Fibroblast of villous mesenchyme (primary cell): ENCODE measurements at places on chromosomes 4 and X.

- DNase-seq = no peak
Measured at GRCh38 chr4:109355835-109356234, 53.4 kb upstream of the COL25A1 start.

GRCh38 chrX:47723689-47724088, 64.7 kb upstream of the UXT start:
- no peak for DNase-seq

GRCh38 chrX:7055386-7056137, 92.0 kb upstream of the STS start:
- DNase-seq = no peak

DNA sequence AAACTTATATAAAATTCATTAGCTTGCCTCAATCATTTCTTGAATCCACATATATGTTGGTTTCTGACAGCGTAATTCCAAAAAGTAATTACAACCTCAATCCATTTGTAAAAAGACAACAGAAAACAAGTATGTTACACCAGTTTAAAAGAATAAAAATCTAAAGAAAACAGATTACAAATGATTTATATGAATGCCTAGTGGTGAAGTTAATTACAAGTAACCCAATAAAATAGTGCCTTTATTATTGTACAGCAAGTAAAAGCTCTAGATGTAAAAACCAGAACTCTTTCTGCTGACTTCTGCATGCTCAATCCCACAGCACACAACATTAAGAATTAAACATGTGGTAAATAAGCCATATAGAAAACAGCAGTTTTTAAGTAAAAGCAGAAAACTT, 197.8 kb downstream of the MAB21L2 start:
- no peak for DNase-seq

DNA sequence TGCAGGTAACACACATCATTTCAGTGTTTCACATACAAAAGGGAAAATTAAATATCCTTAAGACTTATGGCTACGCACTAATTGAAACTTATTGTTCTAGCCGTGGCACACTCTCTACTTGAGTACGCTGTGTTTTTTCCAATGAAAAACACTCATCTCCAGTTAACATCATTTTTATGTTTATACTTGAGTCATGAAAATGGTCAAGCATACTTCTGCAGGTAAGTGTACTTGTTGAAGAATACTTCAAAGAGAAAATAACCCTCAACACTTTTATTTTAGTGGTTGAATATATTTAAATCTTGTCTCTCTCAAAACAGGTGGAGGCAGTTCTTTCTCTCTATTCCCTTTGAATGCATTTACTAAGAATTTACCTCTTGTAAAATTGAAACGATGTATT, 538.7 kb upstream of the PCDH7 start:
- no peak for DNase-seq

GRCh38 chr4:22720091-22720490, 27.4 kb downstream of the GBA3 start:
- peak; percentile 1 for DNase-seq

- DNase-seq = peak; percentile 34
Measured at GRCh38 chrX:103517246-103517645, 2.0 kb downstream of the RAB40A start.

DNA sequence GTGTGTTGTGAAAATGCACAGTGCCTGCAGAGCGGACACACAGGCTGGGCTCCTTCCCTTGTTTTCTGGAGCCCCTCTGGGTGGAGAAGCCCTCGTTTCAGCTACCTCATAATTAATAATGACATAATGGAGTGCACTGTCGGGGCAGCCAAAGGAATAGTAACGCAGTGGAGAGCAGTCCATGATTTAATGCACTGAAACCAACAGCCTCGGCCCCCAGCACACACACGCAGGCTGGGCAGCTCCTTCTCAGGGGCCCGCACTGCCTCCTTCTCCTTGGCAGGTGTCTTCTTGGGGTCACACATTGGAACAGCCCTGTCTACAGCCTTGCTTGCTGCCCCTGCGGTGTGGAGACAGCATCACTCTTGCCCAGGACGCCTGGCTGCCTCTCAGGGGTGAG, 89.2 kb downstream of the DCTD start:
- DNase-seq = no peak

DNA sequence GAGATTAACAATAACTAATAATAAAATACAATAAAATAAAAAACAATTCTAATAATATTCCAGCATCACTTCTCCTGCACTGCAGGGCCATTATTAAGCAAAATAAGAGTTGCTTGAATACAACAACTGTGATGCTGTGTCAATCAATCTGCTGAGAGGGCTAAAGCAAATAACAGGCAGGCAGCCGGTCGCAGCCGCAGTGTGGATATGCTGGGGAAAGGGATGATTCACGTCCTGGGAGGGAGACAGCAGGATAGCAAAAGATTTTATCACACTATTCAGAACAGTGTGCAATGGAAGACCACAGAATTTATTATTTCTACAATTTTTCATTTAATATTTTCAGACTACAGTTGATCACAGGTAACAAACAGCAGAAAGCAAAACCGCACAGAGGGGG, 76.5 kb upstream of the SMARCAD1 start:
- DNase-seq = no peak

DNA sequence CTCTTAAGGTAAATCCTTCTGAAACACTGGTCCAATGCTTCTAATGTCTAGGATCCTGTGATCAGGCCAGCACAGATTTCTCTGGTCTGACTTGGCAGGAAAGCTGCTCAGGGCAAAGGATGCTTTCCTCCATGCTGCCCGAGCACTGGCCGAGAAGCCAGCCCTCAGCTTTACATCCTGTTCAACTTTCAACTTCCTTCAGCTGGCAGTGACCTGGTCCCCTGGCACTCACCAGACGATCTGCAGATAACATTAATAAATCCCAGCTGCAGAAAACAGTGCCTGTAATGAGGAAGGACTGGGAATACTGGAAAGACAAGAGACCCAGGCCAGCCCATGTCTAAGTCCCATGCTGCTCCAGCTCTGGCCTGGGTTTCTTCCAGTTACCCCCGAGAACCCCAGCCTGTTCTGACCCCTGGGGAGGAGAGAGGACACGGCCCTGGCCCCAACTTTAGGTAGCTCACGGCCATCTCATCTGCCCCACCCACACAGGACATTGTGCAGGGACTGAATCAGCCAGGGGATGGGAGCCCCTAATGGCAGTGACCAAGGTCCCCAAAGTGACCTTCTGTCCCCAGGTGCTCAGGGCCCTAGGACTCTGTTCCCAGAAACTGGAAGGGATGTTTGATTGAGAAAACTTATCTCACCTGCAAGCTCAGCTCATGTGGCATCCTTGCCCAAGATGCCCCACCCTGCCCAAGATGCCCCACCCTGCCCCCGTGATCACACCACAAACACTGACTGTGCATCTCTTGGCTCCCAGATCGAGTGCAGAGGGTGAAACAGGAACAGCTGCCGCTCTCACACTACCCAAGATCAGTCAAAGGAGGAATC, 28.0 kb downstream of the JAKMIP1 start:
- no peak for DNase-seq
